Esophagus muscularis mucosa (tissue), 4 donors: ENCODE measurements at places on chromosomes 12 and 14.

DNA sequence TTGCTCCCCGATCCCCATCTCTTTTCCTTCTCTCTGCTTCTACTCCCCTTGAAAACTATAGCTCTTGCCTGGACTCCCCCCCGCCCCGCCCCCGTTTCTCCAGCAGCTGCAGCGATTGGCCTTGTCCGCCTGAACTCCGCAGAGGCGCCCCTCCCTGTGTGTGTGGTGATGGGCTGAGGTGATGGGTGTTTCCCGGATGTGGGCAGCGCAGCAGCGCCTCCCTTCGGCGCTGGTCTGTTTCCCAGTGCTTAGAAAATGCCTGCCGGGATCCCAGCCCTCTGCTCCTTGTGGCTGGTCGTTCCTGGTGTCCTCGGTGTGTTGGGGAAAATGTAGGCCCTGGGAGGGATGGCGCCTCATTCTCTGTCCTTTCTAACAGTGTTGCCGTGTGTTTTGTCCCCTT, 43.3 kb downstream of the GALNT8 start:
- peak; percentile 89 for DNase-seq

DNA sequence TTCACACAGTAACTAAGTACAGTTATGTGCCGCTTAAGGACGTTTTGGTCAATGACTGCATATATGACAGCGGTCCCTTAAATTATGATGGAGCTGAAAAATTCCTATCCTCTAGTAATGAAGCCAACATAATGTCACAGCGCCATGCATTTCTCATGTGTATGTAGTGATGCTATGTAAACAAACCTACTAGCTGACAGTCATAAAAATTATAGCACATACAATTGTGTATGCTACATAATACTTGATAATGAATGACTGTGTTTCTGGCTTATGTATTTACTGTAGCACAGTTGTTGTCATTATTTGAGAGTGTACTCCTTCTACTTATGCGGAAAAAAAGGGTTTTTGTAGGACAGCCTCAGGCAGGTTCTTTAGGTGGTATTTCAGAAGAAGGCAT, 99.7 kb downstream of the DACT1 start:
- no peak for DNase-seq

DNA sequence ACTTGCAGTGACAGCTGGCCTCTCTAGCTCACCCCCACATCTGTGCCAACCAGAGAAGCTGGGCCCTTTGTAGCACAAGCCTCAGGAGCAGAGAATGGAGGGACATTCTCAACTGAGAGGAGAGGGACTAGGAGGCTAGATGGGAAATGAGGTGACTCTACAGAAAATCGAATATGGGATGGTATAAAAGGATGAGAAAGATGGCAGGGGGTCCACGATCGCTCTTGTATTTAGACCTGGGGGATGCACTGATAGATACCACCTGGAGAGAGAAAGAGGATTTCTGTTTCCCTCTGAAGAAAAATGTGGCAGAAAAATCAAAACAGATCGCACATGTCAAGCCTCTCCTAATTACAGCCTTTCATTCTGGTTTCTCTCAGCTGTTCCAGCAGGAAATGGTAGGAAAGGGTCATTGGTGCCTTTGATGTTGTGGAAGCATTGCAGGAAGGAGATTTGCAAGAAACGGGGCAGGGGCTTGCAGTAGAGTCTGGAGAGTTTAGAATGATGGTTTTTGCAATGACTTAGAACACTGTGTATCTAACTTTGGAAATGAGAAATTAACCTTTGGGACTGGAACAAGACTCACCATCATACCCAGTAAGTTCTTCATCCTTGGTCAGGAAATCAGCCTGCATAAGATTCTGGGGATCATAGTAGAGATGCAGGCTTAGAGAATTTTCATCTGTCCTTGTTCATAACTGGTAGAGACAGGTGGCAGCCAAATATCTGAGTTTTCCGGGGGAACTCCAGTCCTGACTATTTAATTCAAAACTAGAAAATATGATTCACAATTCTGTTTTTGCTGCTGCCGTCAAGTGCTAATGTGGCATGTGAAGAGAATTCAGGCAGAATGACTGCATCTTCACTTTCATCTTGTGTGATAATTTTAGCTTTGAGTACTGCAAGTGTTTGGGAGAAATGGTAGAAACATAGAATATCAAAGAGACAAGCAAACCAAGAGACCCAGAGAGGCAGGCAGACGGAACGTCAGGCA, 98.8 kb downstream of the DAD1 start:
- no peak for DNase-seq

GRCh38 chr12:67276421-67276820, 7.3 kb downstream of the CAND1 start:
- DNase-seq = no peak

DNA sequence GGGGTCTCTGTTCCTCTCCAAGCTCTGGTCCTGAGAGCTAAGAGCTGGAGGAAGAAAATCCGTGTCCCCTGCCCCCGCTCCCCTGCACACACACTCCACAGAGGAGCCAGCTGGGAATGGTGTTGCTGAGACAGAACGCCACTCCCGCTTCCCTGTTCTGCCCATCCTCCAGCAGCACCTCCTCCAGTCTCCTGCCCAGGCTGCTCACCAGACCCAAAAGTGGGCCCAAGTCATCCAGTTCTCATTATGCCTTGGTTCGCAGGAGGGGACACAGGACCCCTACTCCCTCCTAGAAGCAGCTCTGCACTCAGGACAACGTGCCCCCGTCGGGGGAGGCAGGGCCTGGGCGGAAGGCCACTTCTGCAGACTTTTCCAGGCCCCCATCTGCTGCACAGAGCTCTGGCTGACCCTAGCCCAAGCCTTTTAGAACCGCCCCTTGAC, 830 bp upstream of the TRMT61A start:
- DNase-seq = no peak

GRCh38 chr12:2509137-2509536, 285.6 kb upstream of the FKBP4 start:
- no peak for DNase-seq

DNA sequence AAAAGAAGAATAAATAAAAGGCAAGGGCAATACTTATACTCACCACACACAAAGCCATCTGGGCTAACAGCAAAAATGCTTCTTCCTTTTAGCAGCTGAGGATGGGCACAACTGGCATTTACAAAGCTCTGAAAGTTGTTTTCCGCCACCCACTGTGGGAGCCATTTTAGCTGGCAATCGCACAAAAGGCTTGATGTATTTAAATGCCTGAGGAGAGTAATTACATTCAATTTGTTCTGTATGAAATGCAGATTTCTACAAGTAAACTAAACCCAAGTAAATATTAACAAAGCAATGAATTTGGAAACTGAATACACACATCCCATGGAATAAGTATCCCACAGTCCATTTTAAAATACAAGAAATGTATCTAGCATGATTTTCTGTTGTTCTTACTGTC, 37.5 kb downstream of the LRIG3 start:
- DNase-seq = no peak

DNA sequence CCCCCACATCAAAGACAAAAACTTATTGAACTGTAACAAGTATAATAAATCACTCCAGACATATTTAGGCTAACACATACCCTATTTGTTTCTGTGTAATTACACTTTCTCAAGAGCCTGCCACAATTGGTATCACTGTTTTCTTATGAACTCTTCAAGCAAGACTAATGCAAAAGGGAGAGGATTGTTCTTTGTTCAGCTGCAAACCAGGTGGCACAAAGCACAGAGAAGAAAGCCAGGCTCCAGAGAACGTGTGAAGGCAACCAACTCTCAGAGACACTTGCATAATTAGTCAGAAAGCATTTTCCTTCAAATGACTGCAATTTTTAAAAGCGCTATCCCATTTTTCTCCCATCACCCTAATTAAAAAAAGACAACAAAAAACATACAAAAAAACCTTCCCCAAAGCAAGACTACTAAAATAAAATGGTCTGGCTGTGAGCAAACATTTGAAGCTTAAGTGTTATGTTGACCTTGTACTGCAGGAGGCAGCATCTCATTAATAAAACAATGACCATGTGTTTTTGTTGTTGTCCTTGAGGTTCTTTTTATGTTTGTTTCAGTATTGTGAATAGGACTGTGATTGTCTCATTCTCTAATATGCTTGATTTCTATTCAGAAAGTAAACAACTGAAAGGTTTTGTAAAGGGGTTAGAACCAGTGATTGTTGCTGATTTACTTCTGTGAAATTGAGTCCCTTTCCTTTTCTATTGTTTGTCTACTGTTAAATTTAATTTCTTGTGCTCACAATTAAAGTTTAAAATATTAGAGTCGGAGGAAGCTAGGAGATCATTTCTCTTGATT, 452.7 kb upstream of the PDE3A start:
- no peak for DNase-seq
